A549 treated with DMSO at 1 μM for 4 hours (cell line): ENCODE measurements at places on chromosomes 3 and 15. TPM values are rescaled to one million over a fixed set of nuclear protein-coding genes. Genes with fewer than 3 reads are reported as not detected.

The IGDCC3 gene
- total RNA-seq = 0.05 to 0.21 TPM (median 0.12 TPM) in 4 of 5 replicates, not detected in the other

The SLC22A13 gene
- total RNA-seq = 0.05 to 0.09 TPM in 2 of 5 replicates, not detected in the others

The SCN11A gene
- 0.01 TPM in 1 of 5 replicates, not detected in the others for total RNA-seq

The CD200R1 gene
- 0.06 to 0.10 TPM (median 0.06 TPM) in 3 of 5 replicates, not detected in the others for total RNA-seq

The COMMD4 gene
- total RNA-seq = 163 to 201 TPM (median 176 TPM) in 5 replicates

The UPK1B gene
- total RNA-seq = 9.5 to 14.2 TPM (median 12.1 TPM) in 5 replicates

The ARGFX gene
- total RNA-seq = not detected in 5 replicates

The MINAR1 gene
- total RNA-seq = 0.42 to 0.71 TPM (median 0.64 TPM) in 5 replicates

The NR2E3 gene
- total RNA-seq = 0.13 to 0.36 TPM (median 0.18 TPM) in 5 replicates

The RAF1 gene
- 58.2 to 62.8 TPM (median 60.8 TPM) in 5 replicates for total RNA-seq

The CDHR4 gene
- 0.15 to 0.46 TPM (median 0.30 TPM) in 5 replicates for total RNA-seq

The RSRC1 gene
- 24.5 to 33.3 TPM (median 30.2 TPM) in 5 replicates for total RNA-seq

The SORD gene
- 33.9 to 39.3 TPM (median 36.9 TPM) in 5 replicates for total RNA-seq

The TGM5 gene
- not detected in 5 replicates for total RNA-seq

The RETNLB gene
- not detected in 5 replicates for total RNA-seq

The GHRL gene
- total RNA-seq = 0.45 TPM in 1 of 5 replicates, not detected in the others

The B2M gene
- total RNA-seq = 391 to 474 TPM (median 442 TPM) in 5 replicates

The MAPKBP1 gene
- total RNA-seq = 4.8 to 6.0 TPM (median 4.8 TPM) in 5 replicates

The REC114 gene
- not detected in 5 replicates for total RNA-seq

The RASL12 gene
- total RNA-seq = 0.06 to 0.28 TPM (median 0.19 TPM) in 5 replicates

The PEX5L gene
- 0.01 TPM in 1 of 5 replicates, not detected in the others for total RNA-seq

The PRTG gene
- 8.8 to 12.5 TPM (median 10.8 TPM) in 5 replicates for total RNA-seq

The HHLA2 gene
- 0.05 to 0.26 TPM (median 0.08 TPM) in 4 of 5 replicates, not detected in the other for total RNA-seq

The TMEM207 gene
- not detected in 5 replicates for total RNA-seq

The CLDN16 gene
- 0.06 to 0.11 TPM in 2 of 5 replicates, not detected in the others for total RNA-seq

The NRROS gene
- 0.04 TPM in 1 of 5 replicates, not detected in the others for total RNA-seq

The RPL4 gene
- 5,234 to 6,607 TPM (median 5,532 TPM) in 5 replicates for total RNA-seq

The UBA7 gene
- total RNA-seq = 0.45 to 0.74 TPM (median 0.48 TPM) in 5 replicates

The ALPK3 gene
- total RNA-seq = 0.09 to 0.28 TPM (median 0.11 TPM) in 5 replicates

The MME gene
- not detected in 5 replicates for total RNA-seq

The CASR gene
- not detected in 5 replicates for total RNA-seq

The CCR9 gene
- total RNA-seq = not detected in 5 replicates

The ADCY5 gene
- total RNA-seq = 0.31 to 0.63 TPM (median 0.46 TPM) in 5 replicates

The SAMD7 gene
- total RNA-seq = not detected in 5 replicates

The EFCC1 gene
- total RNA-seq = not detected in 5 replicates

The CACNA2D3 gene
- 0.03 to 0.05 TPM (median 0.05 TPM) in 3 of 5 replicates, not detected in the others for total RNA-seq

The HYAL2 gene
- 19.8 to 26.8 TPM (median 22.6 TPM) in 5 replicates for total RNA-seq

The ADAMTSL3 gene
- total RNA-seq = 0.31 to 0.76 TPM (median 0.48 TPM) in 5 replicates

The GOLGA8R gene
- 0.18 to 0.29 TPM (median 0.20 TPM) in 4 of 5 replicates, not detected in the other for total RNA-seq

The AKAP13 gene
- 45.4 to 52.0 TPM (median 50.1 TPM) in 5 replicates for total RNA-seq

The CCR8 gene
- not detected in 5 replicates for total RNA-seq

The CGNL1 gene
- total RNA-seq = 1.6 to 2.4 TPM (median 2.0 TPM) in 5 replicates

The RARB gene
- total RNA-seq = 6.6 to 16.1 TPM (median 14.1 TPM) in 5 replicates

The COLQ gene
- 0.15 to 0.63 TPM (median 0.42 TPM) in 5 replicates for total RNA-seq

The FAM107A gene
- not detected in 5 replicates for total RNA-seq

The ADGRG7 gene
- total RNA-seq = not detected in 5 replicates

The BFSP2 gene
- not detected in 5 replicates for total RNA-seq

The KBTBD13 gene
- 0.02 TPM in 1 of 5 replicates, not detected in the others for total RNA-seq

The POTEB3 gene
- total RNA-seq = not detected in 5 replicates
